ENCODE measurements at places on chromosomes 16 and 17.

DNA sequence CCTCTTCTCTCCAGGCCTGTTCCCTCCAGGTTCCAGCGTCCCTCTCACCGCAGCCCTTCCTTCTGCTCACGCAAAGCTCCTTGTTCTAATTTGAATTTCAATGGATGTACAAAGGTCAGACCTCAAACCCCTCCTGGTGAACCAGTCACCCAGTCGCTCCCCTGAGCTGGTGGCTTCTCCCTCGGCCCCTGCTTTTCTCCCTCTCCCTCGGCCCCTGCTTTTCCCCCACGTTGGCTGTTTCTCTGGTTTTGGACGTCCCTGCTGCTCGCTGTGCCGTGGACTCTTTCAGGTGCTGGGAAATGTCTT lies 8.6 kb upstream of the MSLN start:
- no peak for DNase-seq

DNA sequence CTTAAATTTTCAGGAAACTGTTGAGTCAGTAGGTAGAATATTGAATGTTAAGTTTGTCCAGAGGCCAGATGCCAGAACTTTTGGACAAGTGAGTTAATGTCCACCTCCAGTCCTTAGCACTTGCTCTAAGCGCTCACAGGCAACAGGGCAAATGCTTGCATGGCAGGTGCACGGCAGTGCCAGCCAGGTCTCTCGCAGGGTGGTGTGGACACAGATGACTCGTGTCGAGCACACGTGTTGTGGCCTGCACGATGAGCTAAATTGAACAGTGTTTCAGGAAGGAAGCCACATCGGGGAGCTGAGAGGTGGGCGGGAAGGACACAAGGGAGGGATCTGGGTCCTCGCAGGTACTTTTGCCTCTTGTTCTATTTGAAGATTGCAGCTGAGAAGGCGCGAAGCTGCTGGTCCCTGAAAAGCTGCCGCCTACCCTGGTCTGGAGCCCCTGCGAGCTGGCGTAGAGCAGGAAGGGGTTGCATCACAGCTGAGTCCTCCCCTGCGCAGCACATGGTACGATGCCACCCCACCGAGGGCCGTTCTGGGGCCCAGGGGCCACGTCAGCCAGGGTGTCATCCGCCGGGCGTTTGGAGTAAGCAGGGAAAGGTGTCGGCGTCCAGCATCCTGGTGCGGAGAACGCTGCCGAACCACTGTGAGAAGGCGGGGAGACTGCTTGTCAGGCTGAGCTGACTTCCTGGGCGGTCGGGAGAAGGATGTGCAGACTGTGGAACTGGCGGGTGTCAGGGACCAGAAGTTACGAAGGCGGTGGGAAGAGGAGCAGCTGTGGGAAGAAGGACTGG lies 6.3 kb downstream of the RAB40C start:
- peak; percentile 85 for DNase-seq

- no peak for DNase-seq
Observed at GRCh38 chr16:87171723-87172122, 145.5 kb downstream of the C16orf95 start.

- peak; percentile 52 for DNase-seq
Observed at GRCh38 chr17:72560303-72561247, 439.8 kb downstream of the SOX9 start.

GRCh38 chr17:9784544-9784943 lies 6.8 kb downstream of the DHRS7C start:
- DNase-seq: no peak

DNA sequence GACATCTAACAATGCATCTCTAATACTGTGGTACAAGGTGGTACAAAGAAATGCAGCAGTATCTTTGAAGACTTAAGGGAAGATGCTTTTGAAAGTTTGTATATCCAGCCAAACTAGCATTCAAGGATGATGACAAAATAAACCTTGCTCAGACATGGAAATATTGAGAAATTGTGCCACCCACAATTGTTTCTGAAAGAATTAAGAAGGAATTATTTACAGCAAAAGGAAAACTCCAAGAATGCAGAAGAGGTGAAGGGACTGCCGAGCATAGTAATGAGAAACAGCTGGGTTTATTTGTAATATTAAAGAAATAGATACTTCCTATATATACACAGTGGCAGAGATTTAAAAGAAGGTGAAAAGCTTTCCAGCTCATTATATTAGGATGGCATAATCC lies 29.5 kb downstream of the PMFBP1 start:
- DNase-seq: no peak
